Stimulated activated CD4-positive, alpha-beta T cell treated with anti-CD3 and anti-CD28 coated beads, Interleukin-2, amount 100 ng/mL, for 48 hours (primary cell): ENCODE measurements at places on chromosomes 4 and X.

DNA sequence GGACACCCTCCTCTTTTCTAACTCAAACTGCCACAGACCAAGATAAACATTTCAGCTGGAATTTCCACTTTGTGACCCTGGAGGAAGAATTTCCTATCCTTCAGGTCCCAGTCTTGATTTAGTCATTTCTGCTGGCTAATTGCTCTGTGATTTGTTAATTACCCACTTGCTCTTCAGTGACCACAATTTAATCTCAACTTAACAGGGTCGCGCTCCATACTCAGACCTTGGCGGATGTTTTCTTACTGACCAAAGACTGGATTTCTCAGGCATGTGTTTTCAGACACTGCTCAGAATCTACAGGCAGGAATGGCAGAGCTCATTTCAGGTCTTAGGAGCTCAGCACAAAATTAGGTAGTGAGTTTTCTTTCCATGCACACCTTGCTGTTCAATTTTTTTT is 188.9 kb downstream of the ASMT start:
- no peak for DNase-seq

DNA sequence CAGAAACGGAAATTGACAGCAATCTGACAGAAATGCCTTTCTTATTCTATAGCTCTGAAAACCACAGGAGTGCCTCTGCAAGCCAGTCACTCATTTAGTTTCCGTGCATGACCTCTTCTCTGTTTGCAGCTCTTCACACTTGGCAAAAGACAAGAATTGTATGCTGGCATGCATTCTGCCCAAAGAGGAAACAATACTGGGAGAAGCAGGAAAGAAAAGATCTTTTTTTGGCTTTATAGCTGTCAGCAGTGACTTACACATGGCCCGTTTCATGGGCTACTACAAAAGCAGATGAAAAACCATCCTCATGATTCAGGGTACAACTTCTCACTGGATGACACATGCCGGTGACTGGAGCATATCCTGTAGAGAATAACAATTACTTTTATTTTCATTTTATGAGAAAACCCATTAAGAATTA is 249.4 kb downstream of the ADAMTS3 start:
- no peak for DNase-seq

DNA sequence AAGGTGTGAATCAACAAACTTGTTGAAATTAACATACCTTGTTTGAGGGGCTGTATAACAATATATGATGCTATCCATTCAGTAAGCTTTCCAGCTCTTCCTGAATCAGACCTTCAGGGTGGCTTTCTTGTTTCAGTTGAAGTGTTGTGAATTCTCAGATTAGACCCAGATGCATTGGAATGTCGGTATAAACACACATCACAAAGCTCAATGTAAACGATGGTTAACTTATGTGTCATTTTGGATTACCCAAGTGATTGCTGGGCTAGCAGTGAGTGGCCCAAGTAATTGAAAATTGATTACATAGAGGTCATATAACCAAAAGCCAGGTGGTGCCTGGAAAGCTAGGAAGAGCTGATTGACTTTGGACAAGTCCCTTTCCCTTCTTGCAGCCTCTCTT is 115.0 kb downstream of the SHROOM4 start:
- DNase-seq = no peak

- DNase-seq = no peak
Measured at GRCh38 chr4:91256043-91256442, 1047.7 kb upstream of the GRID2 start.

GRCh38 chr4:10706236-10706635 is 21.7 kb upstream of the CLNK start:
- DNase-seq = no peak

GRCh38 chr4:3729188-3729881 is 36.9 kb upstream of the ADRA2C start:
- no peak for DNase-seq

DNA sequence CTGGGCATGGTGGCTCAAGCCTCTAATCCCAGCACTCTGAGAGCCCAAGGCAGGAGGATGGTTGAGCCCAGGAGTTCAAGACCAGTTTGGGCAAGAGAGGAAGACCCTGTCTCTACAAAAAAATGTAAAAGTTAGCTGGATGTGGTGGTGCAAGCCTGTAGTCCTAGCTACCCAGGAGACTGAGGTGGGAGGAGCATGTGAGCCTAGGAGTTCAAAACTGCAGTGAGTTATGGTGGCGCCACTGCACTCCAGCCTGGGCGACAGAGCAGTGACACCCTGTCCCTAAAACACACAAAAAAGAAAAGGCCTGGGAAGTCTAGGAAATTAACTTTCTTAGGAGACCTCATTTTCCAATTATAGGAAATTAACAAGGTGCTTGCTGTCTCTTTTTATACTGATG is 76.8 kb downstream of the JAKMIP1 start:
- no peak for DNase-seq

- DNase-seq = no peak
Measured at GRCh38 chr4:171846232-171846631, 33.0 kb downstream of the GALNTL6 start.

DNA sequence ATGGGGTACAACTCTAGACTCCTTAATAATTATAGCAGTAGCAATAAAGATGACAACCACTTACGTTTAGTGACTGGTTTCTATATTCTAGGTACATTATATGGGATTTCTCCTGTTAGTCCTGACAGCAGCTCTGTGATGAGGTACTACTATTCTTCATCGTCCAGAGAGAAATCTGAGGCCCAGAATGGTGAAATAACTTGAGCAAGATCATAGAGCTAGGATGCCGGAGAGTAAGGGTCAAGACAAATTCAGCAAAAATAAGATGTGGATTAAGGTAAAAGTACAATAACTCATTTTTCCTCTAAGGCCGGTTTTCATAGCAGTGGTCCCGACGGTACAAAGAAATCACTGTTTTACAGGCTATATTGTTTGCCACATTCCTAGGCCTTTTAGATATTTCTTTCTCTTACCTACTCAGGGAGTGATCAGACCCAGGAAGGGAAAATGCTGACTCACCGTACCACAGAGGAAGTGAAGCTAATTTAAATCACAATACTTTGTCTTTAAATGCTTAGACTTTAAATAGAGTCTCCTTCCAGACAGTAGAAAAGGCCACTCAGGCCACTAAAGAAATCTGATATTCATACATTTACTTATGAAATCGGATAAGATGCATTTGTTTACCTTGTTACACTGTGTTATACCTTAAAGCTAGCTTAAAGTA is 2023.0 kb upstream of the AGA start:
- no peak for DNase-seq

DNA sequence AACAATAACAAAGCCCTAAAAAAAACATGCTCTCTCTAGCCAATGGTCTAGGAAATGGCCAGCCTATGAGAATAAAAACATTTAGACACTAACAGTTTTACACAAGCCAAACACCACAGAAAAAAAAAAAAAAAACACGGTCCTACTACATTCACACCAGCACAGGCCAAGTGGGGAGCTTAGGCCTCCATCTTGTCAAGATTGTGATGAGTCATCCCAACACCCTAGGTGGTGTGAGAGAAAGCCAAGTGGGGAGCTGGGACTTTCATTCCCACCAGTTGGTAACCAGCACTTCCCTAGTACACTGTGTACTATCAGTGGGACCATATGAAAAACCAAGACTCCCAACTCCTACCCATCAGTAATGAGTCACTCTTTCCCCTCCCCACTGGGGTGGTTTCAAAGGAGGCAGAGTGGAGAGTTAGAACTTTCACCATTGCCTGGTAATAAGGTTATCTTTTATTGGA is 95.6 kb downstream of the ADAMTS3 start:
- no peak for DNase-seq

DNA sequence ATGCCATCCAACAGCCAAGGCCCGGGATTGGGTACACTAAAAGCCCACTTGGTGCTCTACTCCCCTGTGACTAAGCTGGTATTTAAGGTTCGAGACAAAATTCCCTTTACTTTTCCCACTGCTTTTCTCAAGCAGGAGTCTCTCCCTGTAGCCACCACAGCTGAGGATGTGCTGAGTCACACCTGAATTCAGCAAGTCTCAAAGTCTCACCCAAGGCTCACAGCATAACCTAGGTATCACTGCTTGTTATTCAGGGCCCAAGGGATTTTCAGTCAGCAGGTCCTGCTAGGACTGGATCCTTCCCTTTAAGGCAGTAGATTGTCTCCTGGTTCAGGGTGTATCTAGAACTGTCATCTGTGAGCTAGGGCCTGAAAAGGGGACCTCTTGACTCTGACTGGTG is 39.2 kb downstream of the FMR1NB start:
- no peak for DNase-seq

GRCh38 chr4:134089885-134090284 is 111.7 kb downstream of the PABPC4L start:
- DNase-seq = no peak

DNA sequence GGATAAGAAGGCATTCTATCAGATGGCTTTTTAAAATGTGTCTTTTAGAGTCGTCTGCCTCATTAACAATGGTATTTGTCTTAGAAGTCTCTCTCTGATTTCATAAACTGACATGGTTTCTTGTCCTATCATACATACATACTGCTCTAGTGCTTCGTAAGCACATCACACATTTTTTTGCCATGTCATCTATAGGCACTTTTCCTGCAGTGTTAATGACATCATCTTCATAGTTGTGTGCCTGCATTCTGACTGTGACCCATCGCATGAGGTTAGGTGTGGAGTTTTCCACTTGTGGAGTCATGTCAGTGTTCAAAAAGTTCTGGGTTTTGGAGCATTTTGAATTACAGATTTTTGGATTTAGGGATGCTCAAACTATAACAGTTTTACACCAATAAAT is 361.6 kb upstream of the SPOCK3 start:
- DNase-seq = no peak

GRCh38 chrX:37785569-37785968 is 5.7 kb downstream of the CYBB start:
- no peak for DNase-seq
